ENCODE measurements at places on chromosomes 4 and X. TPM values are rescaled to one million over a fixed set of nuclear protein-coding genes. Genes with fewer than 3 reads are reported as not detected.

GRCh38 chr4:45453258-45453853 lies 670.5 kb downstream of the GABRG1 start:
- no peak overlapping the region for H3K27ac ChIP-seq
- no peaks in the 10 kb centered on the region for H3K36me3 ChIP-seq
- no peaks in the 10 kb centered on the region for H3K27me3 ChIP-seq
- no peaks in the 10 kb centered on the region for H3K4me1 ChIP-seq

- no peak overlapping the region for H3K27ac ChIP-seq
- DNase-seq, result no peak
- H3K4me1 ChIP-seq, result no peaks in the 10 kb centered on the region
- no peaks in the 10 kb centered on the region for H3K36me3 ChIP-seq
- H3K27me3 ChIP-seq, result no peaks in the 10 kb centered on the region
Measured at GRCh38 chrX:46610070-46610658, 36.6 kb downstream of the CHST7 start.

DNA sequence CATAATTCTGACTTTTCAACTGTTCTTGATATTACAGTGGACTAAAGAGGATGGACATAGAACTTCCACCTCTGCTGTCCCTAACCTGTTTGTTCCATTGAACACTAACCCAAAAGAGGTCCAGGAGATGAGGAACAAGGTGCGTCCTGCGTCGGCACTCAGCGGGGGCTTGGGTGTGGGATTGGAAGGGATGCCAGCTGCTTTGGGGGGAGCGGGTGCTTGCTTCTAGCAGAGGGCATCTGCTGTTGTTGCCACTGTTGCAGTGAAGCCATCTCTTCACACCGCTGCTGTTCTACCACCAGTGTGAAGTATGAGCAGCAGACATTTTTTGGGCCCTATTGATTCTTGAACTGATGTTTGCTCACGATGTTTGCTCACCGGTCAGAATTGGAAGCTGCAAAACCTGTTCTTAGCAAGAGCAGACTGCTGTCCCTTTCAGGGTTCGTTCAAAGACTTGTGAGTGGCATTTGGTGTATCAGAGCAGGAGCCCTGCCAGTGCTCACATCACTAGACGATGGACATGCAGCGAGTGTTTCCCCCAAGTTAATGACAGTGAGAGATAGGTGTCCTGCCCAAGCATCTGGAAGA lies 55.4 kb downstream of the NOP14 start:
- no peaks in the 10 kb centered on the region for H3K4me1 ChIP-seq
- no peak for DNase-seq
- H3K36me3 ChIP-seq, result peaks cover 99% of the 10 kb centered on the region
- H3K4me3 ChIP-seq, result no peak overlapping the region
- H3K27me3 ChIP-seq, result no peaks in the 10 kb centered on the region
- no peak overlapping the region for H3K27ac ChIP-seq

DNA sequence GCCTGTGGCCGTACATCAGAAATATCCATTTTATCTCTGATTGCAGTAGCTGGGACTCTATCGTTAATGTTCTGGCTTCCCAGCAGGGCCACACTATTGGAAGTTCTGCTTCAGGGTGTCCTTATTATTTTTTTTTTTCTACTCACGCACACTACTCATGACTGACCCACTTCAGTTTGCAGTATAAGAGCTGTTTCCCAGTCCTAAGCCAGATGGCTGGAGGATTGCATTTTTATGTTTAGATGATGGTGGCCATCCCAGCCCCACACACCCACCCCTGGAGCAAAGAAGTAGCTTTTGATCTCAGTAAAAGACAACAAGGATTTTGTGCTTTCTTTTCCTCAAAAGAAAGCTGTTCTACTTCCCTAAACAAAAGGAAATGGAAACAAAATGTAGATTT lies 557.0 kb upstream of the GALNTL6 start:
- no peaks in the 10 kb centered on the region for H3K27me3 ChIP-seq
- H3K4me1 ChIP-seq, result no peaks in the 10 kb centered on the region
- H3K27ac ChIP-seq, result no peak overlapping the region
- H3K4me3 ChIP-seq, result no peak overlapping the region
- H3K36me3 ChIP-seq, result no peaks in the 10 kb centered on the region

- no peaks in the 10 kb centered on the region for H3K4me1 ChIP-seq
- H3K4me3 ChIP-seq, result no peak overlapping the region
- no peak overlapping the region for H3K27ac ChIP-seq
- DNase-seq, result no peak
- H3K36me3 ChIP-seq, result no peaks in the 10 kb centered on the region
Measured at GRCh38 chr4:140579278-140579677, 10.5 kb upstream of the UCP1 start.

DNA sequence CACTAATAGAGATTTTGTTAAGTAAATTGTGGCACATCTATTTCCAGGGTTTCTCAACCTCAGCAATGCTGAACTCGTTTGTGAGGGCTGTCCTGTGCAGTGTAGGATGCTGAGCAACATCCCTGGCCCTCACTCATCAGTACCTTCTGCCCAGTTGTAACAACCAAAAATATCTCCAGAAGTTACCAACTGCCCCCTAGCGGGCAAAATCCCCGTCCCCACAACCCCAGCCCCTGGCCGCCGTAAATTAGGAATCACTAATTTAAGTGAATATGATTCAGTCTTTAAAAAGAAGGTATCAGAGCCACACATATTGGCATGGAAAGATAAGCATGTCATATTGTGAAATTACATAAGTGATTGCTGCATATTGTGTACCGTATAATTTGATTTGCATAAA lies 123.4 kb downstream of the ASB9 start:
- H3K27ac ChIP-seq, result no peak overlapping the region
- H3K36me3 ChIP-seq, result no peaks in the 10 kb centered on the region
- DNase-seq, result no peak
- H3K27me3 ChIP-seq, result no peaks in the 10 kb centered on the region
- no peaks in the 10 kb centered on the region for H3K4me1 ChIP-seq

- H3K27me3 ChIP-seq, result peaks cover 10% of the 10 kb centered on the region
- H3K36me3 ChIP-seq, result no peaks in the 10 kb centered on the region
- H3K4me1 ChIP-seq, result peaks cover 8% of the 10 kb centered on the region
Measured at GRCh38 chrX:86149119-86149518, 868 bp downstream of the DACH2 start.

DNA sequence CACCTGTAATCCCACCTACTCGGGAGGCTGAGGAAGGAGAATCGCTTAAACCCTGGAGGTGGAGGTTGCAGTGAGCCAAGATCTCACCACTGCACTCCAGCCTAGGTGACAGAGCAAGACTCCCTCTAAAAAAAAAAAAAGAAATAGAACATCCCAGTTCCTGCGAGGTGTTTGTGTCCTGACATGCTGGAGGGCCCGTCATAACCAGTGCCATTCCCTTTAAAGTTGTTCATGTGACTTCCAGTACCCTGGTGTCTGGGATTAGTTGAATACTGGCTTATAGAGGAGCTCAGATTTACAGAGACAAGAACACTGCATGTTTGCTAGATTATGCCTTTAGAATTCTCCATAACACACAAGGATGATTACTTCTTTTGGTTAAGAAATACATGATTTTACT lies 37.6 kb upstream of the TADA2B start:
- peaks cover 73% of the 10 kb centered on the region for H3K36me3 ChIP-seq
- peaks cover 9% of the 10 kb centered on the region for H3K4me1 ChIP-seq
- DNase-seq, result no peak
- H3K27me3 ChIP-seq, result no peaks in the 10 kb centered on the region
- H3K4me3 ChIP-seq, result no peak overlapping the region

DNA sequence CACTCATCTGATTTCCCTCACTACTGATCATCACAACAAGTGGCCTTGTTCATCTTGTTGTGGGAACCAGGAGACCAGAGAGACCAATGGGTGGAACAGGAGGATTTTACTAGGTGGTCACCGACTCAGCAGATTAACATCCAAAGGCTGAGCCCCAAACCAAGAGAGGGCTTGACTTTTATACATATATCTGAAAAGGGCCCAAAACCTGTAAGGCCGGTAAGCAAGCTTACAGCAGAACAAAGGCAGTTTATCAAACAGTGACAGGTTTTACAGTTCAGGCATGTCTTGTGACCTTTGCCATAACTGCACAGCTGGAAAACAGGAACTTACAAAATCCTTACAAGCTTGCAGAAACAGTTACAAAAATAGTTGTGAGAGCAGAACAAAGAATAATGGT lies 195.9 kb downstream of the OR13H1 start:
- no peaks in the 10 kb centered on the region for H3K36me3 ChIP-seq
- H3K27ac ChIP-seq, result no peak overlapping the region
- H3K4me1 ChIP-seq, result no peaks in the 10 kb centered on the region

GRCh38 chr4:41748074-41748570 lies 403 bp downstream of the PHOX2B start:
- H3K36me3 ChIP-seq, result no peaks in the 10 kb centered on the region
- H3K4me3 ChIP-seq, result no peak overlapping the region
- peaks cover 23% of the 10 kb centered on the region for H3K4me1 ChIP-seq
- no peak for DNase-seq
- H3K27ac ChIP-seq, result no peak overlapping the region

GRCh38 chr4:1960170-1960825 lies 48.5 kb downstream of the NELFA start:
- no peak for DNase-seq
- H3K4me3 ChIP-seq, result no peak overlapping the region
- H3K4me1 ChIP-seq, result no peaks in the 10 kb centered on the region
- H3K36me3 ChIP-seq, result peaks cover 57% of the 10 kb centered on the region
- H3K27me3 ChIP-seq, result no peaks in the 10 kb centered on the region

DNA sequence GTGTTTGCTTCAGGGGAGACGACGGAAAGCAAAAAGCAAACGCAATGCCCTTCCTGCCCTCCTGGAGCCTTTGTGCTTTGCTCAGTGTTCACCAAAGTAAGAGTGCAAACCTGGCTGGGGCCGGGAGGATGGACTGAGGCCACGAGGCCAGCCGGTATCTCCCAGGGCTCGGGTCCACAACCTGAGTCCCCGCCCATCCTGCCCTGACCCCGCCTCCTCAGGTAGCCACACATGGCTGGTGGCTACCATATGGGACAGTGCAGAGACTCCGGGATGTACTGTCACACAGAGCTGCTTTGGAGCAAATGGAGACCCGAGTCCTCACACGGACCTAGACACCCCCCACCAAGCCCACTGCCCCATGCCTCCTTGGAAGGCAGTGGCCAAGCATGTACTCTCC lies 4.8 kb downstream of the ATP2B3 start:
- no peak for DNase-seq
- no peak overlapping the region for H3K4me3 ChIP-seq
- no peaks in the 10 kb centered on the region for H3K36me3 ChIP-seq
- peaks cover 44% of the 10 kb centered on the region for H3K27me3 ChIP-seq
- peaks cover 13% of the 10 kb centered on the region for H3K4me1 ChIP-seq

Gene SEC24B
- total RNA-seq, result 77.6 TPM

Gene CLGN
- total RNA-seq, result 0.51 TPM

Gene VCX3B
- not detected for total RNA-seq

Gene TIMM8A
- 9.0 TPM for total RNA-seq

Gene FBXL5
- total RNA-seq, result 100 TPM

Gene CHRNA9
- total RNA-seq, result not detected

Data from suprapubic skin (tissue), 4 donors.